ENCODE measurements at places on chromosomes 3 and 15.

DNA sequence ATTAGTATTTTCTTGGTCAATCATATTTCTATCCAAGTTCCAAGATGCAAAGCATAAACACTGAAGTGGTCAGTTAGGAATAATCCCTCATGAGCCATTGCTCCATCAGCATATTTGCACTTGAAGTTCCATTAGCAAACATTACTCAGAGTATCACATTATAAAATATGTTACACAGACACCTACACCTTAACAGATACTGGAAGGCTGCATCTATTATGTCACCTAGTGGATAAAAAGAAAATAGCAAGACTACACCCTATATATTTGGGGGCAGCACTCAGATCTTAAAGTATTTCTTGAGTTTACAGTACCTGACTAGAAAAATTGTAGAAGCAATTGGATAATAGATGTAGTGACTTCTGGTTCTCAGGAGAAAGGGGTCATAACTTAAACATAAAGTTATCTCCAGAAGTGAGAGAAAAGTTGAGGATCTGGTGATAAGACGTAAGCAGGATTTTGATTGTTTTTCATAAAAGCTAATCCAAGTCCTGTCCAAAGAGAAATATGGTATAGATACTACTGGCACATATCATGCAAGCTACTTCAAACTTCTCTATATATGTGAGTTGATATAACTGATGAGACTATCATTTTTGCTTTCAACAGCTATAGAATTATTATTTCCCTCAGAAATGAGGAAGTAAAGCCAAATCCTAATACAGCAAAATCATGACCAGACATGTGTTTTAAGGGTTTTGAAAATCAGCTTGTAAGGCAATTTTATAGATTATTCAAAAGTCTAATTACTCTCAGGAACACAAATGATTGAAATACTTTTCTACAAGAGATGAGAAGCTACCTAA is 422.2 kb downstream of the GBE1 start:
- ATAC-seq, result peak; percentile 53

DNA sequence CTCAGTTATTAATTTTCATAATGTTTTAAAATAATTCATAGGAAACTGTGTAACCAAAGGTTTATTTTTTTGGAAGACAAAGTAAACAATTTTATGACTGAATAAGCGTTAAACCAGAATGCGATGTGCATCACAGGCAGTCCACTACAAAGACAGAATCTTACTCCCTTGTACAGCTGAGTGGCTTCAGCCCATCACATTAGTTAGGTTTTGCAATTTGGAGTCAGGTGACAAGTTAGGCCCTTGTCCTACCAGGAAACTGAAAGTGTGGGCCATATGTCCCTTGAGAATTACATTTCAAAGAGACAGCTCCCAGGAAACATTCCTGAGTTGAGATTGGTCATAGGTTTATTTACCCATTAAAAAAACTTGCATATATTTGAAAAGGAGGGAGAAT is 156.3 kb downstream of the MEX3B start:
- no peak for ATAC-seq

DNA sequence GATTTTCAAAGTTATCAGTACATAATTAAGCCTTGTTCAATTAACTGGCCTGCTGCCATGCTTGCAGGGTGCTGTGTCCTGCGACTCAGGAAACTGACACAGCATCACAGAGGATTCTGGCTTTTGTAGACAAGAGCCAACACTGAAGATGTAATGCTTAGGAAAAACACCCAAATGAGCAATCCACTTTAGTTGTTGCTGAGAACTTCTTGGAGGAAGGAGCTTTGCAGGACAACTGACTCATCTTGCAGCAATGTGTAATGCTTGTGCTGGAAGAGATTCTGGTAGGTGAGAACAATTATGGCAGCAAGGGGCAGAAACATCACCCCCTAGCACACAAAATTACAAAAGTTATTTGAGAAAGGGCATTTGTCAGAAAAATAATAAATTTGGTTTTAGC is 67.6 kb downstream of the NLGN1 start:
- ATAC-seq, result no peak

- no peak for ATAC-seq
Measured at GRCh38 chr3:166809520-166809919, 570.6 kb downstream of the ZBBX start.

DNA sequence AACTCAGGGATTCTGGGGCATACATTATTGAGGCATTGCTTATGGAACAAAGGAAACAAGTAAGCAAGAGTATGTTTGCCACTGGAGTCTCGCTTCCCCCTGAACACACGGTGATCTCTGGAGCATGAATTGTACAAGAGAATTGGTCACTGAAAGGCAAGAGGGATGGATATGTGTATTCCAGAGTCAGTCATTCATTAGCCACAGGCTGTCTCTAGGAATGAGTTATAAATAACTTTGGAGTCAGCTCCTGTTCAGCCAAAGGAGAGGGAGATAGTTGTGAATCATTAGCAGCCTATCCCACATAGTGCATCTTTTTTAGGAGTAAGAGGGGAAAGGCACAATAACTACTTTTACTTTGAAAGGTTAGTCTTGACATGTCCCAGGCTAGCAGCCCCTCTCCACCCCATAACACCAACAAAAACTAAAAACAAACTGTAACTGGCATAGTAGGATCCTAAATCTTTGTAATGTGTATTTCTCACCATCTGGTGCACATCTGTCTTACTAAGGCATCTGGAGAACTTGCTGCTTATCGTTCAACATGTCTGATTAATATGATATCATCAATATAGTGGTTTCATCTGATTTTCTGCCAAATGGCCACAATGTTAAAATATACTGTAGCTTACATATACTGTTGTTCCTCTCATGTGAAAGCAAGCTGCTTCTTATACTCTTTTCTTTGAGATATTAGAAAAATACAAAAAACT is 462.2 kb downstream of the GRM7 start:
- no peak for ATAC-seq
